ENCODE measurements at places on chromosomes 1 and 21.

- DNase-seq: peak; percentile 19
Measured at GRCh38 chr1:221418346-221418745, 323.5 kb downstream of the DUSP10 start.

GRCh38 chr1:165847486-165847885, 20.1 kb downstream of the UCK2 start:
- no peak for DNase-seq

DNA sequence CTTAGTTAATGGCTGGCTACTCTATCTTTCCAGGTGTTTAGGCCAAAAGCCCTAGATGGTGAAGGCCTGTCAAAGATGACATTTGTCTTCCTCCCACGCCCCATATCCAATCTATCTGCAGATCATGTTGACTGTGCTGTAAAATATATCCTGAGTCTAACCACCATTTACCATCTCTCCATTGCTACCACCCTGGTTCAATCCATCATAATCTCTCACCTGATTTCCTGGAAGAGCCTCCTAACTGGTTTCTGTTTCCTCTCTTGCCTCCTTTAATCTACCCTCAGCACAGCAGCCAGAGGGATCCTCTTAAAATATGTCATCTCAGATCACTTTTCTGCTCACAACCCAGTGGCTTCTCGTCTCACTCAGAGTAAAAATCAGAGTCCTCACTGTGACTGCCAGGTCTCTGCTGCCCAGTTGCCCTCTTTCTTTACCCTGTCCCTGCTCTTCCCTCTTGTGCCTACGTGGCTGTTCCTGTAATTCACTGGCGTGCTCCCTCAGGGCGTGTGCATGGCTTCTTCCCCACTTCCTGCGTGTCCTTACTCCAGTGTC, 17.8 kb downstream of the TMEM50A start:
- DNase-seq: no peak

- no peak for DNase-seq
Measured at GRCh38 chr1:9910076-9910422, at the start of gene CTNNBIP1. CTNNBIP1 (minus strand) TSS chr1:9910269; CDS start chr1:9872064, 38,205 bp downstream.

GRCh38 chr1:169879034-169879840, 14.5 kb downstream of the SCYL3 start:
- DNase-seq: no peak

GRCh38 chr1:30040081-30041019, 683.0 kb downstream of the MATN1 start:
- no peak for DNase-seq

DNA sequence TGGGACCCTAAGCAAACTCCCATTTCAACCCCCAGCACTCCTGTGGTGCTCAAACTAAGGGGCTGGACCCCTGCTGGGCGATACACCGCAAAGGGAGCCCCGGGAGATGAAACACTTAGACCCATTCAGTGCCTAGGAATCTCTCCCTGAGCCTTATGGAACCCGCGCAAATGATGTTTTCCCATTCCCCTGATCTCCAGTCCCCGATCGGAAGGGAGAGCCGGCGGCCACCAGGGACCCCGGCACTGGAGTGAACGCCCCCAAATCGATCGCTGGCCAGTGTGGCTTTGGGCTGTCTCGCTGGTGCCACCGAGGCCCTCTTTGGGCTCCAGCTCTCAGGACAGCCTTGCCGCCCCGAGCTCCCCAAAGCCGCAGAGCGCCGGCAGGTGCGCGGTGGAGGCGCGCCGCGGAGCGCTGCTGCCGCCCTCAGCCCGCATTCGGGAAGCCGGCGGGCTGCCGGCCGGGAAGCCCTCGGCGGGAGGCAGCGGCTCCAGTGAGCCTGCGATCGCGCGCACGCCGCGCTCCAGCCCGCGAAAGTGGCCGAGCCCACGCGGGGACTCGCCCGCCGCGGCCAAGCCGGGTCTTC, 1.1 kb downstream of the PLXNA2 start:
- DNase-seq: peak; percentile 66

DNA sequence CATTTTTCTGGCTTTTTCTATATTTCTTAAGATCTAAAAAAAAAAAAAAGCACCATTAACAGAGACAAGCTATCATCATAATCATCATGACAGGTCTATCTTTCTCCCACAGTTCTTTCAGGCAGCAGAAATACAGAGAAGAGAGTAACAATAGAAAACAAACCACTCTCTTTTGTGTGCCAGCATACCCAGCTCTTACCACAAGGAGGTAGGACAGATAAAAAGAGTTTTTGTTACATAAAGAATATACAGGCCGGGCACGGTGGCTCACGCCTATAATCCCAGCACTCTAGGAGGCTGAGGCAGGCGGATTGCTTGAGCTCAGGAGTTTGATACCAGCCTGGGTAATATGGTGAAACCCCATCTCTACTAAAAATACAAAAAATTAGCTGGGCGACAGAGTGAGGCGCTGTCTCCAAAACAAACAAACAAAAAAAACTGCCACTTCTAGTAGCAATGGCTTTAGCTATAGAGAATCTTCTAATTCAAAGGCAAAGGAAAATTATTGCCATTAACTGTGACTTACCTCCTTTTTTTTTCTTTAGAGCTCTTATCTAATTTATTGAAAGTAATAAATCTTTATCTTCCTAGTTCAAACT, 39.7 kb downstream of the ANKRD13C start:
- DNase-seq: no peak

DNA sequence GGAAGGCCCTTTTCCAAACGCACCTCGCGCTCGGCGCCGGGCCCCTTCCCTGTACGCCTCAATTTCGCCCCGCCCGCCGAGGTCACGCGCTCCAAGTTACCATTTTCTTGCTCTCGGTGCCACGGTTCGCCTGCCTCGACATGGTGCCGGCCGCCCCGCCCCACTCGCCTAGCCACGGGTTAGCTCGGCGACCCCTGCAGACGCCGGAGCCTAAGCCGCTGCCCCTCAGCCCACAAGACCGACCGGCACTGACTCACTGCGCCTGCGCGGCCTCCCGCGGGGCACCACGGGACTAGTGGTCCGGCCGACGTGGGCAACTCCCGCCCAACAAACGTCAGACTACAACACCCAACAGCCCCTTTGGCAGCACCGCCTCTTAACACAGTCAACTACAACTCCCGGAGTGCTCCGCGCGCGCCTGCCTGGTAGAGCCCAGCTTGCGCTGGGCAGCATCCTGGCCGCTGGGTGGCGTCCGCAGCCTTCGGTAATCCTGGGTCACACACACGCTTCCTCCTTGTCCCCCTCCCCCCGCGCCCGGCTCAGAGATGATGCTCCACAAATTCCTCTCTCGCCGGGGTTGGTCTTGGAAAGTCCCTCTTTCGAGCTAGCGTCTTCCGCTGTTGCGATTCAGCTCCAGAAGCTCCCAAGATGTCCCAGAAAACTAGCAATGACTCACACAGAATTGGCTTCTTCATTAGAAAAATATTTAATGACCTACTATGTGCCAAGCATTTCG, at the start of gene TRAPPC3:
TSS of gene TRAPPC3 (minus strand) at position 250 of the 736 bp plus-strand sequence. CDS start at position 142, 108 bp downstream.
- DNase-seq: peak; percentile 100

DNA sequence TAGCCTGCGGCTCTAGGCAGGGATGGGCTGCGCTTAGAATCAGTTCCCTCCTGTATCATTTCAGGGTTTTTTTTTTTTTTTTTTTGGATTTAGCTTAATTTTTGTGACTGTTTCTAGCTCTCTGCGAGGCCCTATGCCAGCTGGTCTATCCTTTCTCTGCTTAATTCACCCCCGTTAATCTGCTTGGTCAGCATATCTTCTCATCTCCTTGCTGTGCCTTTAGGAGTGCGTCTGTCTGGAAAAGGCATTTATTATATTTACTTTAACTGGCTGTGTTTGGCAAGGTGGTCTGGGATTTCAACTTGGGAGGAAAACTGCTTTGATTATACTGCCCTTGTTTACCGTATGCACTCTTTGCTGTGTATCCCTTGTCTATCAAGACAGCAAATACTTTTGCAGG, 184.8 kb upstream of the KIAA0040 start:
- DNase-seq: no peak

DNA sequence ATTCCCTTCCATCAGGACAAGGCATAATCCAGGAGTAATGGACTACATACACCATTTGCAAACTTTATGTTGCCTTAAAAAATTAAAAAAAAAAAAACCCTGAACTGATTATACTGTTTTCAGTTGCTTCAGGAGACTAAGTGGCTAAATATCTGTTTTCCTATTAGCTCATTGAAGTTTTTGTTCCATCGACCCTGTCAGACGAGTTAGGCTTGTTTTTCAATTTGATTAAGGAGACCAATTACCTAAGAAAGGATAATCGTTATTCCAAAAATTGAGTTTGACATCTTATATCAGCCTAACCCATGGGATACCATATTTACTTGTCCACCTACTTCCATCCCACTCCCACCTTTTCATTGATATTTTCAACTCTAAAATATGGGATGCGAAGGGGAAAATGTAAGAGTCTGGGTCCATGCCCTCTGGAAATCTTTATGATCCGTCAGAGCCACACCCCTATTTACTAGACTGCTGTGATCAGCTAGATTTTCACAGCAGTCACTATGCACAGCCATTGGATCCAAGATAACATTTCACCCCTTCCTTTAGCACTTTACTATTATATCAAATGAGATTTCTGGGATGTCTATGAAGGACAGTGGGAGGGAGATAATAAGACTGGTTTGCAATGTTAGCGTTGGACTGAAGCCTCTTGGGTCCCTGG, 41.0 kb downstream of the IL12RB2 start:
- peak; percentile 78 for DNase-seq

DNA sequence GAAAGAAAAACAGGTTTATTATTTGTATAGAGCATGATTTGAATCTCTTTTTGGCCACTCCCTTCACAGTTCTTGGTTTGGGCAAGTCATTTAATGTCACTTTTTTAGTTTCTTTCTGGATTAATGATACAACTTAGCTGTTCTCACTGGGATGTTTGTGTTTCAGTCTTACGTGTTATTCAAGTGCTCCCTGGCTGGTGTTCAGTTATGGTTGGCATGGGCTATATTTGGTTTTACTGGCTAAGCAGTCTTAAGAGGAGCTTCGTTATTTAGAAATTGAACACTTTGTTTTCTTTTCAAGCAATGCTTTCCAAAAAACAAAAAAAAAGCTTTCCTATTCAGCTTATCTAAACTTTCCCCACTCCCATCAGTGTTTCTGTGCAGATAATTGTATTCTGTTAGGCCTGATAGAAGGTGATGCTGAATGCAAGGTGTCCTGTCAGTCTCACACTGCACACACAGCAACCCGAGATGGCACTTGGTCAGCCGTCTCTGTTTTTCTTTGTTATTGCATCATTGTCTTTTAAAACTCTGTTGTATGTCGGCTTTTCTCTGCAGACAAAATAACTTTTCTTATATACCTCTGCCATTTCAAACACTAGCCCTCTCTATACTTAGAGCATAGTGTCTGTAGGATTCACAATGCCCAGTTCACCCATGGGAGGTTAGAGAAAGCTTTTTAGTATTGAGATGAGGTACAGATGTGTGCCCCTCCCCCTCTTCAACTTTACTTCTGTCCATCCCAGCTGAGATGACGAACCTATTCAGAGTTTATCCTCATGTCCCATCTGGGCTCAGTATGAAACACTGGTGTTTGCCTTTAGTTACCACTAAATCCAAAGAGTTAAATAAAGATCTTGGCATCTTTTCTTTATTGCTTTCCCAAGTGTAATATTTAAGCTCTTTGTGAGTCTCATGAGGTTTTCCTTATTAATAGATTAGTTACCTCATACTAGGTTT, 80.2 kb downstream of the VPS13D start:
- no peak for DNase-seq

DNA sequence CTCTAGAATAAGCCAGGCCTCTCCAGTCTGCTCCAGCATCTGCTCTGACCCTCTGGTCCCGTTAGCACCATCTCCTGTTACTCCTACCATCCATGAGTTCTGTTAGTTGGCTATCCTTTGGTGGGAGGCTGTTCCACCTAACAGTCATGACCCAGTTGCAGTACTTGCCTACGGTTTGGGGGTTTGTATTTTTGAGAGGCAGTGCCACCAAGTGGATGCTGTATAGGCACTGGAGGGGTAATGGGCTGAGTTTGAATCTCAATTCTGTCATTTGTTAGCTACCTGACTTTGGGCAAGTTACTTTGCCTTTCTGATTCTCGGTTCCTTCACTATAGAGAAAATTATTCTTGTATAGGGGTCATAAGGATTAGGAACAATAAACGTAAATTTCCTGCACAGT, 12.1 kb upstream of the C8B start:
- DNase-seq: no peak

DNA sequence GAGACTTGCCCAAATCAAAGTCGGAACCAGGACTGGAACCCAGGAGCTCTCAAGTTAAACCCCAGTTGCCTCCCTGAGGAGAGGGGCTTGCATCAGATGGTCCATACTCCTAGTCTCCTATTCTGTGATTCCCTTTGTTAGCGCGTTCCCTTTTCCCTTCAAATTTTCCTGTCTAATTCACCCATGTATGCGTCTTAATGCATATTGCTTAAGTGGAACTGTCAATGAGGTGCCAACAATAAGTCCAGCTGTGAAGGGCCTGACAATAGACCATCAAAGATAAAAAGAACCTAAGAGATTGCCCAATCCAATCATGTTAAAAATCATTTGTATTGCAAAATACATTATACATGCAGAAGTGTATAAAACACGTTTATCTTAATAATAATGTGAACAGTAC, 634 bp upstream of the SPATA6 start:
- no peak for DNase-seq

DNA sequence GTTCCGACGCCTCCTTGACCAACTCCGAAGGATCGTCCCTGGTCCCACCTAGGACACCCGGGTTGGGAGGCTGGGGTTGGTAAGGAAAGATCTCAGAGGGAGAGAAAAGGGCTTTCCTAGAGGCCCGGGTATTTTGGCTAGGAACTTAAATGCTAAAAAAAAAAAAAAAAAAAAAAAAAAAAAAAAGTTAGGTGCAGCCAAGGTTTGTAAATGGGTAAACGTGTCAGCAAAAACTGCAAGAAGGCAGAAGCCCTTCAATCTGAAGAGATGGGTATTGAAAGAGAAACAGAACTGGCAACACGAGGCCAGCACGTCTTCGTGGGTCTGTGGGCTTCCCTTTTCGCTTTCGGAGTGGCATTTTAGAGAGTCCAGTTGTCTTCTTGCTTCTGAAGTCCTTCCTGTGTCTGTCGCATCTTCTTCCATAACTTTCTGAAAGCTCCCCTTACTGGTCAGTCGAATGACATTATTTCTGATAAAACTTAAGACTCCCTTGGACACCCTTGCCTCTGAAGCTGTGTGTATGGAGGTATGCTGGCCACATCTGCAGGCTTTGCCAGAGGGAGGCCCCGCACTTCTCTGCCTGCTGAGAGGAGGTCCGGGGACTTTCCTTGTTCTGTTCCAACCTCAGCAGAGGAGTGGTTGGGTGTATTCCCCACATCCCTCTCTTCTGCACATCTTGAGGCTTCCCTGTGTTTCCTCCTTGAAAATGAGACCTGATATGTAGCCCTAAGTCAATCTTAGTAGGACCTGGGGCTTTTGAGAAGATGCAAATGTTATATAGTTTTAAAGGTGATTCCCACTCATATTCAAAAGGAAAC, 745 bp downstream of the RCSD1 start:
- DNase-seq: no peak

GRCh38 chr1:77639557-77640069, 42.8 kb downstream of the ZZZ3 start:
- DNase-seq: no peak
